Upper lobe of left lung (tissue), 6 donors: ENCODE measurements at places on chromosomes 4 and X. TPM values are rescaled to one million over a fixed set of nuclear protein-coding genes. Genes with fewer than 3 reads are reported as not detected.
A peak's percentile ranks its signal among the peaks of the same experiment; 100 is the strongest.

- DNase-seq, result peak; percentile 66
Measured at GRCh38 chr4:186486172-186486571, 69.2 kb downstream of the MTNR1A start.

GRCh38 chrX:2638279-2638678, 52.8 kb upstream of the CD99 start:
- DNase-seq, result no peak

- DNase-seq, result no peak
Measured at GRCh38 chr4:47224361-47224760, 193.0 kb downstream of the GABRB1 start.

GRCh38 chr4:106245176-106245575, 70.8 kb downstream of the TBCK start:
- DNase-seq, result no peak

GRCh38 chr4:6788123-6788522, 5.6 kb downstream of the KIAA0232 start:
- DNase-seq, result no peak

DNA sequence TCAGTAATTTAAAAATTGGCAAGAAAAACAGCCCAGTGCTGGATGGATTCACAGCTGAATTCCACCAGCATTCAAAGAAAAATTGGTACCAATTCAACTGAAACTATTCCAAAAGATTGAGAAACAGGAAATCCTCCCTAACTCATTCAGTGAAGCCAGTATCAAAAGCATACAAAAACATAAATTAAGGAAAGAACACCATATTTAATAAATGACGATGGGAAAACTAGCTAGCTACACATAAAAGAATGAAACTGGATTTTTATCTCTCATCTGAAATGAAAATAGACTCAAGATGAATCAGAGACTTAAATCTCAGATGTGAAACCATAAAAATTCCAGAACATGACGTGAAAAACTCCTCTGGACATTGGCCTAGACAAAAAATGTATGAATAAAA, 516.8 kb upstream of the SPANXN1 start:
- no peak for DNase-seq

- no peak for DNase-seq
Measured at GRCh38 chr4:89352541-89352940, 44.9 kb upstream of the GPRIN3 start.

GRCh38 chr4:99473131-99473530, 37.7 kb upstream of the C4orf17 start:
- no peak for DNase-seq

GRCh38 chrX:69236641-69237040, 71.4 kb upstream of the PJA1 start:
- DNase-seq, result no peak

DNA sequence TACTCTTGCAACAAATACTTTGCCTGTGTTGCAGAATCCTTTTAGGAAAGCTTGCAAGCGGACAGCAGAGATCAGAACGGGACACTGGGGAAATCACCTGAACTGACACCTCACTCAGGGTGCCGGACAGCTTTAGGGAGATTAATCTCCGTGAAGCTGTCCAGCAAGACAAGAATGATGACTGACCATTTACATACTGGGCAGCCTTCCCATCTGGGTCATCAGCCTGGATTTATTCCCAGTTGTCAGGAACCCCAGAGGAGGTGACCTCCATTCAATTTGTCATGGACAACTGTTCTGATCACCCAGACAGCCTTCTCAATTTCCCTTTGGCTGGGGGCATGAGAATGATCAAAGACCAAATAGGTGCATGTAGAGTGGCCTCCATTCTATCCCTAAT, 93.0 kb upstream of the EGFL6 start:
- no peak for DNase-seq

GRCh38 chr4:171718069-171718468, 95.1 kb upstream of the GALNTL6 start:
- DNase-seq, result no peak

TMEM150C gene
- 6.8 TPM for total RNA-seq

MAML3 gene
- total RNA-seq, result 17.0 TPM

POU4F2 gene
- not detected for total RNA-seq

DMRTC1B gene
- not detected for total RNA-seq

MAGEA4 gene
- total RNA-seq, result not detected
